T47D (cell line): ENCODE measurements at places on chromosomes 7 and 10.
A peak's percentile ranks its signal among the peaks of the same experiment; 100 is the strongest.

GRCh38 chr7:27277628-27278027 is 35.0 kb downstream of the EVX1 start:
- DNase-seq = peak; percentile 61

DNA sequence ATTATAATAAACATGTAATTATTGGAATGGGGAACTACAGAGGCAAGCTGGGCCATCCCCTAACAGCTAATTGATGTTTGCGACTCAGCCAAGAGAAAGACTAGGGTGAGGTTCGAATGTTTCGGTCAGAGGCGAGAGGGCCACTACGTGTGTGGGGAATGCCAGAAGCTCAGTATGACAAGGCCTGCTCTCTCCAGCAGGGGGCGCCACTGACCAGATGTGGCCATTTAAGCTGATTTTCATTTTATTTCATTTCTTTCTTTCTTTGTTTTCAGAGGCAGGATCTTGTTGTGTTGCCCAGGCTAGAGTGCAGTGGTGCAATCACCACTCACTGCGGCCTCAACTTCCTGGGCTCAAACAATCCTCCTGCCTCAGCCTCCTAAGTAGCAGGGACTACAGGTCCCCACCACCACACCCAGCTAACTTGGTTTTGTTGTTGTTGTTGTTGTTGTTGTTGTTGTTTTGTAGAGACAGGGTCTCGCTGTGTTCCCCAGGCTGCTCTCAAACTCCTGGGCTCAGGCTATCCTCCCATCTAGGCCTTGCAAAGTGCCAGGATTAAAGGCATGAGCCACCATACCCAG is 38.1 kb downstream of the TMEM130 start:
- peak; percentile 12 for DNase-seq

GRCh38 chr10:112898540-112899390 is 51.3 kb upstream of the TCF7L2 start:
- peak; percentile 18 for DNase-seq

GRCh38 chr10:488081-488932 is 201.2 kb downstream of the DIP2C start:
- no peak for DNase-seq

- no peak for DNase-seq
These were observed 23.4 kb upstream of the GRB10 start for GRCh38 chr7:50806143-50806542.
